ENCODE measurements at places on chromosomes 1 and 21.
A peak's percentile ranks its signal among the peaks of the same experiment; 100 is the strongest.

- no peak for DNase-seq
These were observed 214.9 kb upstream of the L1TD1 start for GRCh38 chr1:61979729-61980128.

- no peak for DNase-seq
These were observed 74.8 kb downstream of the MORN1 start for GRCh38 chr1:2316451-2316961.

- no peak for DNase-seq
These were observed 1.5 kb downstream of the SLC30A2 start for GRCh38 chr1:26044414-26044813.

DNA sequence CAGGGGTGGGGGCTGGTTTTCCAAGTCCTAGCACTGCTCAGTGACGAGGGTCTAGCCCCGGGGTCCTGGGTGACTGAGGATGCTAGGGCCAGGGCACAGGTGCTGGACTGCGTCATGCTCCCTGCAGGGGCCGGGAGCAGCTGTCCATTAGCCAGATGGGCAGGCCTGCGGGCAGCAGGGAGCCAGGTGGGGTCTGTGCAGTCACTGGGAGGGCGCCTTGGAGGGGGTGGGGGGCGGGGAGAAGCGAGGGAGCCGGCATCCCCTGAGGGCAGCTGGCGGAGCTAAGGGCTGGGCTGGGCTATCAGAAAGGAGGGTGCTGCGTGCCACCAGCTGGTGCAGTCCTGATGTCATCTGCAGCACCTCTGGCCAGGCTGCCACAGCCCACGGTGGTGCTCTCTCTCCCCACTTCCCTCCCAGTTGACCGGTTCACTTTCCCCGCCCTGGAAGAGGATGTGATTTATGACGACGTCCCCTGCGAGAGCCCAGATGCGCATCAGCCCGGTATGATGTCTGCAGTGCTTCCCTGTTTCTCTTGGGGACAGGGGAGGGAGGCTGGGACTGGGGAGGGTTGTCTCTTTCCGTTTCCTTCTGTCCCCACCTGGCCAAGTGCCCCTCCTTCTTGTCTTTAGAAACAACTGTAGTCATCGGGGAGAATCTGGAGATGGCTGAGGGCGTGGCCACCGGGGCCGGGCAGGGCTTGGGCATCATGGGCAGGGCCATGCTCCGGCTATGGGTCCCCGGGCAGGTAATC is 63.8 kb downstream of the ARHGEF10L start:
- DNase-seq = no peak

DNA sequence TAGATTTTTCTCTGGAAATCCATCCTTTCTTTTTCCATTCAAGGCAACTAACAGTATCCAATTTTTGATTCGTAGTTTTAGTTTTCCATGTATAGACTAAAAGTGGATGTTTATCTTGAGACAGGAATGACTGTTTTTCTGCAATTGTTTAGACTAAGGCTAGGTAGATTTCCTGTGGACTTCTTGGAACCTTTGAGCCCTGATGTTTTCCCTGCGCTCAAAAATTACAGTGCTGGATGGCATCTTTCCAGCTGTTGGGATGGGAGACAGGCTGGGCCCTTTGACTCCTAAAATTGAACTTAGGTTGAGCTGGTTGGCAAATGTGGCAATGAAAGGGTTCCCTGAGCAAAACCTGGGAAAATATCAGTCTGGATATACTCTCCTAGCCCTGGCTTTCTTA is 180.4 kb downstream of the DHRS3 start:
- no peak for DNase-seq

DNA sequence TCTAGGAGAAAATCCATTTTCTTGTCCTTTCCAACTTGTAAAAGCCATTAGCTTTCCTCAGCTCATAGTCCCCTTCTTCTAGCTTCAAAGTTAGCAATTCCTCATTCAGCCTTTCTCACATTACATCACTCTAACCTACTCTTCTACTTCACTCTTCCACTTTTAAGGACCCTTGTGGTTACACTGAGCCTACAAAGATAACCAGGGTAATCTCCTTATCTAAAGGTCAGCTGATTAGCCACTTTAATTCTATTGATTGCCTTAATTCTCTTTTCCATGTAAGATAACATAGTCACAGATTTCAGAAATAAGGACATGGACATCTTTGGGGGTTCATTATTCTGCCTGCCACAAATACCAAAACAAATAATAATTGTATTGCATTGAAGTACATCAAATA is 8.5 kb upstream of the SPATA6 start:
- no peak for DNase-seq

DNA sequence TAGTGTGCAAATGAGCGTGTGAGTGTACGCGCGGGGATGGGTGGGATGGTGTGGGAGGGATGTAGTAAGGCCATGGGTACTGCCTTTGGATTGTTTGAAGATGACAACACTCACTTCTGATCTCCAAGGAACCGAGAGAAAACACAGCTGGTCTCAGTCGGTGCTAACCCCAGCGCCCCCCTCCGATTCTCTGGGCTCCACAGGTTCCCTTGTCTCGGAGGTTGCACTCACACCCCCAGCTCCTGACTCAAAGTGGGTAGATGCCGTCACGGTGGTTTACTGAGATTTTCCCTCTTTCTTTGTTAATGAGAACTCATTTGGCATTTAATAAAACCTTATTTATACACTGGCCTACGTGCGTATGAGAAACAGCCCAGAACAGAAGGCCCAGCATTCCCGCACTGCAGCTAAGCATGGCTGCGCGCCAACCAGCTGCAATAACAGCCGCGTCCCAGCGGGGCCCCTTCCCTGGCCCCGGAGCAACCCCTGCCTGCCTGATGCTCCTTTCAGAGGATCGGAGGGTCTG is 25.8 kb downstream of the ABCA4 start:
- peak; percentile 91 for DNase-seq
